ENCODE measurements at places on chromosomes 11 and 22.

DNA sequence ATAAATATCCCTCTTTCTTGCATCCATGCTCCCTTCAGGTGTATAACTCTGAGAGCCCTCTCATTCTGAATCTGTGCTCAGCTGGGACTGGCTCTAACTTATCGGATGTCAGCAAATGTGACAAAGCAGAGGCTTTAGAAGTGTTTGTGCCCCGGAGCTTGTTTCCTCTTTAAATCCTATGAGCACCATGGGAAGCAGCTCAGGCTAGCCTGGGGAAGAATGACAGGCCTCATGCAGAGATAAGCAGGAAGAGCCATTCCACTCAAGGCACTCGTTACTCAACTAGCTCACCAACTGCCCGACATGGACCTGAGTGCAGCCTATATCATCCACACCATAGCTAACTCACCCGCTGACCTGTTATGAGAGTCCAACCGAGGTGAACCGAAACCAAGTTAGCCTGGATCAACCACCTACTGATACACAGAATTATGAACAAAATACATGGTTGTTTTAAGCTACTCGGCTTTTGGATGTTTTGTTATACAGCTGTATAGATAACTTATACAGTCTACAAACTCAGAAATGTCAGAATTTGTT, 990.7 kb downstream of the NTM start:
- no peak for DNase-seq

- DNase-seq, result no peak
These were observed 189.1 kb upstream of the FAT3 start for GRCh38 chr11:92035488-92035887.

- no peak for DNase-seq
These were observed 79.5 kb upstream of the SPON1 start for GRCh38 chr11:13883042-13883441.

GRCh38 chr22:32407936-32408335, 4.1 kb downstream of the RTCB start:
- DNase-seq, result no peak

- DNase-seq, result no peak
These were observed 212.6 kb upstream of the NAV2 start for GRCh38 chr11:19499999-19500398.

DNA sequence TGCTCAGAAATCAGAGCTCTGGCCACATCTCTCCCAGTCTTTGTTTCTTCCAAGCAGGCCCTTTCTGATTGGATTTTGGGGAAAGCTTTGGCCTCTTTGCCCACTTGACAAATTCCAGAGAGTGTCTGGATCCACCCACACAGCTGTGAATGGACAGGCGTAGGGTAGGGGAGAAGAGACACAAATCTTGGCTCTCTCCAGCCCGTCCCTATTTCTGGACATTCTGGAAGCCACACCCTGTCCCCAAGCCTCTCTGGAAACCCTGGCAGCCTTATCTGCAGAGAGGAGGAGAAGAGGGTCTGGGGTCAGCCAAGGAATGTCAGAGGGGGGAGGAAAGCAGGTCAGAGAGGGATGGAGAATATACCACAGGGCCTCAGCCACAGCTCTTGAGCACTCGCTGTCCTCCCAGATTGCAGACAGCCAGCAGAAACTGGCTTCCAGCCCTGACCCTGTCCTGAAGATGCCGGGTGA, 59.5 kb upstream of the WNT11 start:
- DNase-seq, result no peak
